ENCODE measurements at places on chromosomes 6 and 20.

- no peak for DNase-seq
These were observed 5.1 kb upstream of the TFAP2A start for GRCh38 chr6:10419749-10420545.

- DNase-seq = no peak
These were observed 241.8 kb upstream of the BMP2 start for GRCh38 chr20:6525447-6526303.

GRCh38 chr6:116016846-116017545 lies 43.7 kb downstream of the FRK start:
- DNase-seq = no peak

GRCh38 chr6:168284187-168284586 lies 35.4 kb downstream of the DACT2 start:
- DNase-seq = no peak

GRCh38 chr6:147106759-147107401 lies 97.3 kb upstream of the STXBP5 start:
- no peak for DNase-seq

DNA sequence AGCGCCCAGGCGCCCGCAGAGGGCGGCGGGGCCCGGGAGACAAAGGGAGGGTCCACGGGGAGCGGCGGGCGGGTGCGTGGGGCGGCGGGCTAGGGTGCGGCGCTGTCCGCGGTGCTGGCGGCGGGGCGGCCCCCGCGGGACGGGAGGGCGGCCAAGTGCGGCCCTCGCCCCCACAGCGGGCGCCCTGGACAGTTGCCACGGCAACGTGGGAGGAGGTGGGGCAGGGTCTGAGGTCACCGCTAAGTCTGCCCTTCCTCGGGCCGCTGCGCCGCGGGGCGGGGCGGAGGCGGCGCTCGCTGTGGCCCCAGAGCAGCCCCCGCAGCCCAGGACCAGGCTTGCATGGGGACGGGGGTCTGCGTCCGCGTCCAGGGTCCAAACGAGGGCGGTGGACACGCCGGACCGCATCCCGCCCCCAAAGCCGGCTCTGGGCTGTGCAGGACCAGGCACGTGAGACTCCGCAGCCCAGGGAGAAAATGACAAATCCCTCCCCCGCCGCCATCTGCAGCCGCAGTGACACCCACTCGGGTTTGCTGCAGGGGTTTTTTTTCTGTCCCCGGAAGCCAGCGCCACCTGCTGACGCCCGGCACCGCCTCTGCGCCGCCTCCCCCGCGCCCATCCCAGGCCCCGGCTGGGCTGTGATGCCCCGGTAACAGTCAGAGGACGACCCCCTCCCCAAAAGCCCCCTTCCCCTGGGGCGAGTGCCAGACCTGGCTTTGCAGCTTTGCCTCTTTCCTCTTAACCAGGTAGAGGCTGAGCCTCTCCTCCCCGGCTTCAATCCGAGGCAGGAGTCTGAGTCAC lies 36.8 kb downstream of the YTHDF1 start:
- no peak for DNase-seq

DNA sequence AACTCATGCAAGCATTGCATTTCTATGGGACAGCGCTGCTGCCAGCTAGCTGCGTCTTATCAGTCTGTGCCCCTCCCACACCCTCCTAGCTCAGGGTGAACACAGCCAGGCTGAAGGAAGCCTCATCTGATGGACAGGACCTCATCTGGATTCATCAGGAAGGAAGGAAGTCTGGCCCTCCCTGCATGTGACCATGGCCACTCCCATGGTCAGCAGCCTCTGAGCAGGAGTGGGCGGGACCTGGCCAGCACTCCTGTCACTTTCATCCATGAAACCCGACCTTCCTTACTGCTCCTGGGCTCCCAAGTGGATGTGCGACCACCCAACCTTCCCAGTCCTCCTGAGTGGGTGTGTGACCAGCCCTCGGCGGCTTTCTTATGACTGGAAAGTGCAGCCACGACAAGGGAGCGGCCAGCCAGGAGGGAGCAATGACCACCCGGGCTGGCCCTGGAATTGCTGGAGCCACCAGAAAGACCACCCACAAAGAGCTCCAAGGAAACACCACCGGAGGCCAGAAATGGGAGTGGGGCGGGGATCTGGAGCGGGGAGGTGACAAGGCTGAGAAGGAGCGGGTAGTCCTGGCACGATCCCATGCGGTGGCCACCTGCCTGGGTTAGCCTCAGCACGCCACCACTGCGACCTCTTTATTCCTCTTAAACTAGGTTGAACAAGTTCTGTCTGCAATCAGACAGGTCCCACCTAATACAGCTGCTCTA lies 241.2 kb downstream of the TTLL2 start:
- no peak for DNase-seq

GRCh38 chr6:102068349-102068929 lies 674.9 kb downstream of the GRIK2 start:
- DNase-seq = no peak

DNA sequence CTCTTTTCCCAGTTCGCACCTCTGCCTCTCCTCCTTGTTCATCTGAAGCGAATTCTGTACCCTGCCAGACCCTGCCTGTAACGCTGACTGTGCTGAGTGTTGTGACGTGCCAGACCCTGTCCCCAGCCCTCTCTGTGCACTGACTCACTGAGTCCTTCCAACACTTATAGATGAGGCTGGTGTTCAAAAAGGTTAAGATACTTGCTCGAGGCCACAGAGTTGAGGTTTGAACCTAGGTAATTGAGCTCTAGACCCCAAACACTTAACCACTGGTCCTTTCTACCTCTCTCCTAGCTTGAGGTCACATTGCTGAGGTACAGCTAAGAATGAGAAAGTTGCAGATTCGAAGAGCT lies 45.7 kb upstream of the NEDD9 start:
- DNase-seq = no peak

GRCh38 chr6:23611776-23612381 lies 514.1 kb upstream of the NRSN1 start:
- DNase-seq = no peak

GRCh38 chr6:111838749-111839484 lies 34.3 kb downstream of the FYN start:
- DNase-seq = no peak

DNA sequence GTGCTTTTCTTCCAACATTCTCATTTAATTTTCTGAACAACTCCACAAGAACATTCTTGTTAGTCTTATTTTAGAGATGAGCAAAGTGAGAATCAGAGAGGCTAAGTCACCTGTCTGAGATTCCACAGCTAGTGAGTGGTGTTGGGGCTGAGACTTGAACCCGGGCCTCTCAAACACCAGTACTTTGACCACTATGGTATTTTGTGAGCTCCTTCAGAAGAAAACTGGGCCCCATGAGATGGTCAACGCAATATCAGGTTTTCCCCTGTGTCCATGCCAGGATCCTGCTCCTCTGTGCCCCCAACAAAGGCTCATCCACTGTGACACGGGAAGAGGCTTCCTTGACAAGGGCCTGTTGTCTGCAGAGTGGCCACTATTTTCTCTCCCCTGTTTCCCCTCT lies 51.9 kb downstream of the MAFB start:
- no peak for DNase-seq
